Hair follicular keratinocyte (primary cell): ENCODE measurements at places on chromosomes 7 and 10. TPM values are rescaled to one million over a fixed set of nuclear protein-coding genes. Genes with fewer than 3 reads are reported as not detected.

The PALD1 gene
- 0.04 TPM in 1 of 2 replicates, not detected in the other for total RNA-seq

The CTAGE4 gene
- 0.46 and 1.0 TPM in 2 replicates for total RNA-seq

The C10orf67 gene
- 0.34 TPM in 1 of 2 replicates, not detected in the other for total RNA-seq

The NUTM2A gene
- 0.86 and 1.0 TPM in 2 replicates for total RNA-seq

The GBX1 gene
- total RNA-seq = not detected in 2 replicates

The CNPY1 gene
- not detected in 2 replicates for total RNA-seq

The GIMAP4 gene
- total RNA-seq = not detected in 2 replicates

The NEURL1 gene
- total RNA-seq = 0.15 and 0.23 TPM in 2 replicates

The CALY gene
- total RNA-seq = not detected in 2 replicates

The SERPINE1 gene
- 244 and 431 TPM in 2 replicates for total RNA-seq

The ITIH5 gene
- total RNA-seq = not detected in 2 replicates

The RADIL gene
- total RNA-seq = not detected in 2 replicates

The PTN gene
- total RNA-seq = 0.23 TPM in 1 of 2 replicates, not detected in the other

The CCNY gene
- 30.4 and 43.4 TPM in 2 replicates for total RNA-seq

The EPDR1 gene
- total RNA-seq = 0.15 TPM in 1 of 2 replicates, not detected in the other

The FIGNL1 gene
- total RNA-seq = 6.6 and 19.3 TPM in 2 replicates

The SPDYE8 gene
- not detected in 2 replicates for total RNA-seq

The NKX2-3 gene
- not detected in 2 replicates for total RNA-seq

The CBLL1 gene
- 18.7 and 23.7 TPM in 2 replicates for total RNA-seq

The BAG3 gene
- 58.0 and 72.6 TPM in 2 replicates for total RNA-seq

The LRRC18 gene
- not detected in 2 replicates for total RNA-seq

The MYO1G gene
- total RNA-seq = 0.08 TPM in 1 of 2 replicates, not detected in the other

The TFR2 gene
- 0.11 and 0.39 TPM in 2 replicates for total RNA-seq

The CISD1 gene
- total RNA-seq = 30.0 and 43.6 TPM in 2 replicates

The GPR37 gene
- 0.34 and 0.78 TPM in 2 replicates for total RNA-seq

The MNX1 gene
- 0.16 TPM in 1 of 2 replicates, not detected in the other for total RNA-seq

The HGF gene
- total RNA-seq = 0.04 TPM in 1 of 2 replicates, not detected in the other

The DPP6 gene
- total RNA-seq = not detected in 2 replicates

The TRIM74 gene
- total RNA-seq = not detected in 2 replicates

The IKZF1 gene
- total RNA-seq = not detected in 2 replicates

The SLC13A1 gene
- total RNA-seq = not detected in 2 replicates

The CAV1 gene
- total RNA-seq = 561 and 764 TPM in 2 replicates

The MAGI2 gene
- 0.04 and 0.23 TPM in 2 replicates for total RNA-seq

The SNX10 gene
- 4.2 and 5.7 TPM in 2 replicates for total RNA-seq

The HILPDA gene
- total RNA-seq = 10.1 and 11.9 TPM in 2 replicates

The ANKRD26 gene
- 2.2 and 2.7 TPM in 2 replicates for total RNA-seq

The HYAL4 gene
- total RNA-seq = 0.04 TPM in 1 of 2 replicates, not detected in the other

The ADO gene
- total RNA-seq = 19.0 and 19.1 TPM in 2 replicates

The GIMAP8 gene
- 0.19 TPM in 1 of 2 replicates, not detected in the other for total RNA-seq

The CPA2 gene
- 0.11 TPM in 1 of 2 replicates, not detected in the other for total RNA-seq

The CCDC71L gene
- 38.8 and 77.0 TPM in 2 replicates for total RNA-seq

The CDK6 gene
- 69.2 and 96.3 TPM in 2 replicates for total RNA-seq

The TRA2A gene
- 11.3 and 15.0 TPM in 2 replicates for total RNA-seq
